ENCODE measurements at places on chromosomes 3 and 15.

- ATAC-seq: no peak
These were observed 2.2 kb upstream of the MASP1 start for GRCh38 chr3:187293516-187294430.

- ATAC-seq: no peak
These were observed 223.5 kb upstream of the PROK2 start for GRCh38 chr3:72008226-72008996.

GRCh38 chr3:58198804-58199203 is 12.0 kb downstream of the DNASE1L3 start:
- ATAC-seq: no peak

- ATAC-seq: peak; percentile 92
These were observed 29.3 kb upstream of the TRAK1 start for GRCh38 chr3:42061713-42062380.

DNA sequence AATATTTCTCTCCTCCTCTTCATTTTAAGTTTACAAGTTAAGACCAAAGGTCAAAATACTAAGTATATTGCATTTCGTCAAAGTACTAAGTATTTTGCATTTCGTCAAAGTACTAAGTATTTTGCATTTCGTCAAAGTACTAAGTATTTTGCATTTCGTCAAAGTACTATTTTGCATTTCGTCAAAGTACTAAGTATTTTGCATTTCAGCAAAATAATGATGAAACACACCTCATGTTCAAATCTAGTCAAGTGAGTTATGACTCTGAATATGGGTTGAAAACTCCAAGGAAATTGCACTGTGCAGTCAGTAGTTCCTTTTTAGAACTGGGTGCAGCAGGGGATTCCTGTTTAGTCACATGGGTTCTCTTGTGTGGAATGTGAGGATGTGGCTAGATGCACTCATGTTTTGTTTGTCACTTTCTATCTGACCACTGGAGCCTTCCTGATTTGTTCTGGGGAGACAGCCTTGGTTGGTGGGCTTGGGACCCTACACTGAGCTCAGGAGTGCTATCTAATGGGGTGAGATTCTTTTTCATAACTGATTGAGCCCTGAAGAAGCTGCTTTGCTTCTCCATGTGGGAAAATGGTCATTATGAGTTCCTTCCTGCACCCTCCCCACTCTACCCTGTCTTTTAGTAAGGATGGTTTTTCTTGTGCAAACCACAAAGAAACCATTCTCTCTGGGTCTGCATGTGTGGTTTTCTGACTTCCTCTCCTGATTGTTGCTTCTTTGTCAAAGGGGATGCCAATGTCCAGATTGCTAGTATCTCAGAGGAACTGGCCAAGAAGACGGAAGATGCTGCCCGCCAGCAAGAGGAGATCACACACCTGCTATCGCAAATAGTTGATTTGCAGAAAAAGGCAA is 73.4 kb downstream of the CCK start:
- no peak for ATAC-seq

GRCh38 chr3:159486580-159486979 is 502.1 kb upstream of the IL12A start:
- ATAC-seq: no peak

DNA sequence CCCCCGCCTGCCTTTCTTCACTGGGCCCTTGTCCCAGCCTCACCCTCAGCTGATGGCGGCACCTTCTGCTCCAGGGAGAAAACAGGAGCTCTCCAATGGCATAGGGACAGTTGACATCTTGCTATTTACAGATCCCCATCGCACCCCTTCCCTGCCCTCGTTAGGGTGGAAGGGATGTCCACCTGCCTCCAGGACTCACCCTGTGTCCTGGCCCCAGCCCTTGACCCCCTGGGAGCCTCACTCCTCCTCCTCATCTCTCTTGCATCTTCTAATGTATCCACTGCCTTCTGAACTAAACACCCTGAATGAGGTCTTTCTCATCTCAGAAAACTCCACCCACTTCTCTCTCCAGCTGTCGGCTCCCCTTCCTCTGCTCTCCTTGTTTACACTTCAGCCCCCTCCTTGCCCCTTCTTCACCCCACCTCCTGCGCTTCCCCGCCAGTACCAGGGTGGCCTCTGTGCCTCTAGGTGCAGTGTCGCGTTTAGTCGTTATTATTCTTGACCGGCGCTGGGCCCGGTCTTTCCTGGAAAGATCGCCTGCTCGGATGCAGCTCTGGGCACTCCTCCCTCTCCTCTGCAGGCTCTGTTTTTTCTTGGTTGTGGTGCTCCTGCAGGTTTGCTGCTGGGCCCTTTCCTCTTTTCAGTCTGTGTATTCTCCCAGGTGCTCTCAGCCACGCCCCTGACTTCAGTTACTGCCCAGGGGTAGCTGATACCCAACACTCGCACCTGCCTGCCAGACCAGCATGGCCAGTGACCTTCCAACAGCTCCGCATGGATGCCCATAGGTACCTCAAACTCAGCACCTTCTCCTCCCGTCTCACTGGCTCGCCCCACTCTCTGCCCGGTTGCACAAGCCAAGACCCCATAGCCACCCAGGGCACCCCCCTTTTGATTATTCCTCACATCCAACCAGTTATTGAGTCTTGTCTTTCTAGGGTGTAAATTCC is 42.9 kb downstream of the PML start:
- ATAC-seq: no peak

- ATAC-seq: no peak
These were observed 39.1 kb upstream of the RASGRP1 start for GRCh38 chr15:38603672-38604071.

DNA sequence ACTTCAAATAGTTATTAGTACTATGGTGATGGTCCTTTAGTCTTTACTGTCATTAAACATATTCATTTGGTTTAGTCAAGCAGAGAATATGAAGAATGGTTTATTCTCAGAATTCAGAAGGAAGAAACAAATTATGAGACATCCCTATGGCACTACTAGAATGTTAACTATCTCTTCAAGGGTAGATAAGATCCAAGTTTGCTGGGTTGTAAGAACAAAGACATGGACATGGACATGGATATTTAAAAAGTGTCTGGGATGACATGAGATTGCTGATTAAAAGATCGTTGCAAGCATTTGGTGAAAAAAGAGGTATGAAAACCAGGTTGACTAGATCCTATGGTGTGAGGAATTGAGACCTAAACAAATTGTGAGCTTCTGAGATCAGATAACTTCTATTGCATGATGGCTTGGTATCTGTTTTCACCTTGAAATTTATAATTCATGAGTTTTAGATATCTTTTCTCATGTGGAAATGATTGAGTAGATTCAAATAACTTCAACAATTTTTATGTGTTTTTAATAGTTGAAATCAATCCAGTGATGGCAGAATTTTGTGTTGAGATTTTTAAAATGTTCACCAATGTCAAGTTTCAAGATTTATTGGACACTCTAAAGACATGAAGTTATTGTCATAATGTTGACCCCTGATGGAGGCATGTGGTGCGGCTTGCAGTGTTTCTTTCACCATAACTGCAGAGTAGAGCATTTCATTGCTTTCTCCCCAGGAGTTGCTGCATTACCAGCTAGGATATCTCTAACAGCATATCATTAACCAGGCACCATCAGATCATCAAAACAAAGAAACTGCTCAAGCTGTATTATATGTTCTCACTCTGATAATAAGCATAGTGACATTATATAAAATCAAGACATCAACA is 72.6 kb downstream of the NAALADL2 start:
- no peak for ATAC-seq

DNA sequence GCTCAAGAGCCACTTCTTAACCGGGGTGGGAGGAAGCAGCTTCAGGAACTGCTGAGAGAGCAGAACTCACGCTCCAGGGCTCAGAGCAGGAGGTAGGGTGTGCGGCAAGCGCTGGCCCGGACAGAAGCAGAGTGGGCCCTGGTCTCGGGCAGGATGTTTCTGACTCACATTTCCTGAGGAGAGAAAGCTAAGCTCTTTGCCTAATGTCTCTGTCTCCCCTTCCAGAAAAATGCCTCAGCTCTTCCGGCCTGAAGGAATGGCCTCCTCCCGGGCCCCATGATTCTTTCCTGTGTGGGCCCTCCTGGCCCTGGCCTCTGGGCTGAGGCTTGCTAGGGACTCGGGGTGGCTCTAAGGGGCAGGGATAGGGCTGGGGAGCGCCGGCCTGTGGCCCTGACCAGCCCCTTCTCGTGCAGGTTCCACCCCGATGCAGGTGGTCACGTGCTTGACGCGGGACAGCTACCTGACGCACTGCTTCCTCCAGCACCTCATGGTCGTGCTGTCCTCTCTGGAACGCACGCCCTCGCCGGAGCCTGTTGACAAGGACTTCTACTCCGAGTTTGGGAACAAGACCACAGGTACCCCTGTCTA is 4.1 kb upstream of the STAB1 start:
- peak; percentile 3 for ATAC-seq

DNA sequence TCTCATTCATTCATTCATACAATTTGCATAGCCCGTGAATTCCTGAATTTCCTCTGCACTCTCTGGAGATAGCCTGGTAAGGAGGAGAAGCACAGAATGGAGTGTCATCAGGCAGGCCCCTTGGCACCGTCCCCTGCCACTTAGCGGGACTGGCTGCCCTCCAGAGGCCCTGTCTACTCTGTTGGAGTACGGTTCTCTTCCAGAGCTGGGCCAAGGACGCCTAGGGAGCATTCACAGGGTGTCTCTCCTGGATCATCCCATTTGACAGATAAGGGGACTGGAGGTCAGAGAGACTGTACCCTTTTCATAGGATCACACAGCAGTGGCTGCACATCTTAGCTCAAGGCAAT is 48.0 kb downstream of the PTH1R start:
- ATAC-seq: no peak

GRCh38 chr3:197468167-197468566 is 87.6 kb downstream of the BDH1 start:
- no peak for ATAC-seq

- ATAC-seq: peak; percentile 20
These were observed 461 bp downstream of the PCYT1A start for GRCh38 chr3:196287090-196287439.

GRCh38 chr3:7977245-7978086 is 524.2 kb upstream of the LMCD1 start:
- no peak for ATAC-seq

- no peak for ATAC-seq
These were observed 256.3 kb downstream of the TIGIT start for GRCh38 chr3:114550165-114550564.
